ENCODE measurements at places on chromosomes 1 and 21.
A peak's percentile ranks its signal among the peaks of the same experiment; 100 is the strongest.

DNA sequence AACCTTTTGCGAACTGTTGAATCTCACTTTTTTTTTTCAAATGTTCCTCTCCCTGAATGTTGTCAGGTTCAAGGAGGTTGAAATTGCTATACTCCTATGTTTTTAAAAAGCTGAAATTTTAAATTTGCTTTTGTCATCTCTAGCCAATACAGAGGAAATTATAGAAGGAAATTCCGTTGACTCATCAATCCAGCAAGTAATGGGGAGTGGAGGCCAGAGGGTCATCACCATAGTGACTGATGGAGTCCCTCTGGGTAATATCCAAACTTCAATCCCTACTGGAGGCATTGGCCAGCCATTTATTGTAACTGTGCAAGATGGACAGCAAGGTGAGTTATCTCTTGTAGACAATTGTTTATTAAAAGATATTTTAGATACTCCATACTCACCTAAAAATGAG lies 36.3 kb downstream of the GABPB2 start:
- DNase-seq, result no peak

- DNase-seq, result peak; percentile 78
Measured at GRCh38 chr1:159869173-159869572, 6.7 kb upstream of the VSIG8 start.

GRCh38 chr1:241696172-241696814 lies 44.2 kb downstream of the WDR64 start:
- no peak for DNase-seq

- DNase-seq, result no peak
Measured at GRCh38 chr21:31110430-31110829, 72.2 kb upstream of the KRTAP19-8 start.

GRCh38 chr1:51265618-51266017 lies 29.5 kb downstream of the RNF11 start:
- no peak for DNase-seq

DNA sequence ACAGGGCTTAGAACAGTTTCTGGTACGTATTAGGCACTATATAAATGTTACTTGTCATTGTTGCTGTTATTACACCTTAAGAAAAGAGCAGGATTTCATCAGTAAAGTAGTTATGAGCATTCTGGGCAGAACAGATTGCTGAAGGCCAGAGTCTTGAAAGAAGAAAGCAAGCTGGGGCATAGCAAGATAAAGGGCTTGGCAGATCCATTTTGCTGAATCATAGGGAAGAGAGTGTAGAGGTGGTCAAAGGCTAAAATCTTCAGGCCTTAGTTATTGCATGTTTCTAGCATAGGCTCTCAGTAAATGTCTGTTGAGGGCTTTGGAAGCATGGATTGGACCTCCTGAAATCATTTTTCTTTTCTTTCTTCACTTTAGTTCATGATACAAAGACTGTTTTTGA lies 67.5 kb downstream of the PLA2G4A start:
- no peak for DNase-seq

DNA sequence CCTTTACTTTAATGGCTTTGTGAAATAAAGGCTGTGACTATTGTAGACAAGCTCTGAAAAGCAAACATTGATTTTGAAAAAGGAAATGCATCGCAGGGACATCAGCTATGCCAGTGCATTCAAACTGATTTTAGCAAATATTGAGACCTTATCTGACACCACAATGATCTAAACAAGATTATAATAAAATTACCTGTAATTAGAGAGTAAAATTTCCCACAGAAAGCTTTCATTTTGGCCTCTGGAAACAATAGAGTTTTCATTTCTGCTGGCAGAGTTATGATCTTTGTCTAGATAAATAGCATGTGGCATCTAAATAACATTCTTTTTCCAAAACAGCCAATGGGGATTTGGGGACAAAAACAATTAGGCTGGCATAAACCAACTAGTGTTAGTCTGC lies 650.4 kb upstream of the PRMT6 start:
- DNase-seq, result no peak

- DNase-seq, result no peak
Measured at GRCh38 chr1:32969566-32969965, 5.0 kb upstream of the RNF19B start.

DNA sequence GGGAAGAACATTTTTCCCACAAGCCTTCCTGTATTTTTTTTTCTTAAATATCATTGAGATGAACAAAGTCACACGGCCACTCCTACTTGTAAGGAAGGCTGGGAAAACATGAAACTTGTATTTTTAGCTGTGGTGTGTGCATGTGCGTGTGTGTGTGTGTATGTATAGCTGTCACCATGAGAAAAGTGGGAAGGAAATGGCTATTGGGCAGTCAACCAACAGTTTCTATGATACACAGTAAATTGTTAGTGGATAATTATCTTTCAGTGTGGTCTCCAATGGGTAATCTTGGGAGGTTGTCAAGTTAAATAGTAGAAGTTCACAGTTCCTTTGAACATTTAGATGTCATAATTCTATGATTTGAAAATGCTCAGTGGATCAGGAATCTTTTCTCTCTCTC lies 132.7 kb upstream of the USP24 start:
- no peak for DNase-seq

- DNase-seq, result no peak
Measured at GRCh38 chr1:246001142-246001836, 505.8 kb downstream of the SMYD3 start.

DNA sequence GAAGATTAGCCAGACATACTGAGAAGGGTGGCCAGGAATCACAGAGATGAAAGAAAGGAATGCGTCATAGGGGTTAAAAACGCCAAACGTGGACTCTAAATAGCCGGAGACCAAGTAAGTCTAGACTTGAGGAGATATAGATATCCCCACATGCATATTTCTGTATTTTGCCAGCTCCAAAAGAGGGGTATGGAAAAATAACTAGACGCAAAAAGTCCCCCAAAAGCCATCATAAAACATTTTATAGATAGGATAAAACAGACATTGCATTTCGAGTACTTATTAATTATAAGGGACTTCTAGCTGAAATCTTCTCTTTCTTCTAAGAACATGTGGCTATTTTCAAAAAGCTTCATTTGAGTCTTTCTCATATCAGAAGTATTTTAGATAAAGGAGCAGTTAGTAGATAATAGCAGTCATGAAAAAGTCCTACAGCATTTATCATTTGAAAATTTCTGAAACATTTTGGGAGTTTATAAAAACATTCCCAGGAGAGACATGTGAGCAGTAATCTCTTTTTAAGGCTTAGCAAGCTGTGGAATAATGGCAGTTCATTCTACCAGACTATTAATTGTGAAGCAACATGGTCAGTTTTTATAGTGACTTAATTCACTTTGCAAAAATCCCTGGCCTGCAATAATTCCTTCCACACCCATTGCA lies 6.1 kb downstream of the KIF26B start:
- no peak for DNase-seq

DNA sequence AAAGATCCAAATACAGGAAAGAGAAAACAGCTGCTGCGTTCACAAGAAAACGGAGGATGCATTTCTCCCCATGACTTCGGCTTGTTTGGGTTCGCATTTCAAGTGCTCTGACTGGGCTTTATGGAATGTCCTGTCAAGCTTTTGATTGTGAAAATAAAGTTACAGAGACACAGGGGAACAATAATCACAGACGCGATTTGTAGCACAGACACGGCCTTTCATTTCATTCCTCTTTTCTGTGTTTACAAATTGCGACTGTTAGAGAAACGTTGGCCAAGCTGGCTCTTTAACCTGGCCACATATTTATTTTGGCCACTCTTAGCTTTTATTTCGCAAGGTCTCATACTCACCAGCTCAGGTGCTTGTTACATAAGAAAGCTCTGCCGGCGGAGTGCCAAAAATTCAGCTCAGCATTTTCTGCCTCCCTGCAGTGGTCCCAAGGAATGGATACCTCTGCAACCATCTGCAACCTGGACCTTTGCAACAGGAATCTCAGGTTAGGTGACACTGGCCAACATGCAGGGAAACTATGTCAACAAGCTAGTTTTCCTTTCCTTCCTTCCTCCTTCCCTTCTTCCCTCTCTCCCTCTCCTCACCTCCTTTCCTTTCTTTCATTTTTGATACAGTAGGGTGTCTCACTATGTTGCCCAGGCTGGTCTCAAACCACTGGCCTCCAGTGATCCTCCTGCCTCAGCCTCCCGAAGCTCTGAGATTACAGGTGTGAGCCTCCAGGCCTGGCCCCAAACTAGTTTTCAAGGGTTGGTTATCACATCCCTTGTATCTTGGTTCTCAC lies 58.2 kb upstream of the SLC45A1 start:
- no peak for DNase-seq

- peak; percentile 60 for DNase-seq
Measured at GRCh38 chr1:154546264-154547063, 12.0 kb downstream of the UBE2Q1 start.

- no peak for DNase-seq
Measured at GRCh38 chr1:81936853-81937252, 136.1 kb downstream of the ADGRL2 start.

DNA sequence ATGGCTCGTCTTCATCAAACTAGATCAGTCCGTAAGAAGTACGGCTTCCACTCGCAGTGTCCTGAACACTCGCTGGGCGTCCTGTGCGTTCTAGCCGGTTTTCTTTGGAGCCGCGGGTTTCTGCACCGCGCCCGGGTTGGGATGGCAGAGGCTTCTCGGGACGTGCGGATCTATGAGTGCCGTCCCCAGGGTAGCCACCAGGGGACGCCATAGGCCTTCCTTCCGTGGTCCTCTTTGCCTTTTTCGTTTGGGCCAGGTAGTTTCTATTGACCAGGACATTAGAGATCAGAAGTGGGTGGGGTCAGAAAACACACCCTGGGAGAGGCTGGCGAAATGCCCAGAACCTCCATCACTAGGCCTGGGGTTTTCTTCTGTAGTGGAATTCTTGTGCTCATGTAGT lies 273.8 kb downstream of the FAM72C start:
- DNase-seq, result no peak

- DNase-seq, result no peak
Measured at GRCh38 chr1:59340411-59341307, 43.8 kb downstream of the FGGY start.

DNA sequence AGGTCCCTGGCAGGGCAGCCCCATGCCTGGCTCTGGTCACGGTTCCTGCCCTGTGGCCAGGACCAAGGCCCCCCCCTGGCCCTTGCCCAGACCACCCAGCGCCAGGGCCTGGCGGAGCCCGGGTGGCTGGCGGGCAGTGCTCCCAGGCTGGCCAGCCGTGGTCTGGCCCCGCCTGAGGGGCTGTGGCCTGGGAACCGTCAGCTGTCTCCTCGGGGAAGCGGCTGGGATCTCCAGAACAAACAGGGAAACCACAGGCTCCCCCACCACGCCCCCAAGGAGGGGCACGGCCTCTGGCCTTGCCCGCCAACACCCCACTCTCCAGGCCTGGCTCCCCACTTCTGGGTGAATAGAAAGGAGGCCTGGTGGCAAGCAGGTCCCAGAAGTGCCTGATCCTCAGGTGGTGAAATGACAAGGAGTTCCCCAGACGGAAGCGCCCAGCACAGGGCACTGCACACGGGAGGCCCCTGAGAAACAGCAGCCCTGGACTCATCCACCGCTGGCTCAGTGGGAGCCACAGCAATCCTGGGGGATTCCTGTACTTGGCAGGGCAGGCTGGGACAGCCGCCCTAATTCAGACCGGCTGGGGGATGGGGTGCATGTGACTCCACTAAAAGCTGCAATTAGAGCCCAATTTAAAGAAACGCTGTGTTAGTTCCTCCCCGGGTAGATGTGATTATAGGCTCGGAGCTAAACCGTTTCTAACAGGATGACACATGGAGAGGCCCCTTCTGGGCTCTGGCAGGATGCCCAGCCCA lies 78.9 kb downstream of the RAP1GAP start:
- peak; percentile 32 for DNase-seq

DNA sequence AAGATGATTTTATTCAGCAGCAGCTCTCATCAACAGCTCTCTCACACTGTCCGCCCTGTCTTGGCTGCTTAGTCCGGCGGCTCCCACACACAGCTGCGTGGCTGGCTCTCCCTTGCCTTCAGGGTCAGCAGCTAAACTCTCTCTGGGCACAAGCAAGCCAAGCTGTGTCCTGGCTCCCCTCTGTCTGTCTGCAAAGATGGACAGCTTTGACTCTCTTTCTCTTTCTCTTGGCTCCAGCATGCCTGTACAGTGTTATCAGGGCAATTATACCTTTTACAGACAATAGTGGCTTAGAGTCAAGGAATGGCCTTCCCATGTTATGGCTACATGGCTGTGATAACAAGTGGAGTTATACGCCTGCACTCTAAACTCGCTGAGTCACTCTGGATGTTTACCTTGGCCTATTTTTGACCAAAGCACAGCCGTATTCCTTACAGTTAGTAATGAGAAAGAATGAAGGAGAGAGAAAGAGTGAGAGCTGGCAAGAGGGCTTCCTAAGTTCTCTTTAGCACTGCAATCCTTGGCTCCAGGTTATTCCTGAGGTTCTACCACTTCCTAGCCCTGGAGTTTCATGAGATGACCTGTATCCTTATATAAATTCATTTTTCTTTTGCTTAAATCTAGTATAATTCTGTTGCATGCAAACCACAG lies 59.9 kb upstream of the ZSWIM5 start:
- DNase-seq, result no peak

GRCh38 chr21:41405321-41405720 lies 20.7 kb upstream of the MX1 start:
- no peak for DNase-seq

- DNase-seq, result no peak
Measured at GRCh38 chr21:38295997-38296764, 39.4 kb downstream of the KCNJ15 start.

DNA sequence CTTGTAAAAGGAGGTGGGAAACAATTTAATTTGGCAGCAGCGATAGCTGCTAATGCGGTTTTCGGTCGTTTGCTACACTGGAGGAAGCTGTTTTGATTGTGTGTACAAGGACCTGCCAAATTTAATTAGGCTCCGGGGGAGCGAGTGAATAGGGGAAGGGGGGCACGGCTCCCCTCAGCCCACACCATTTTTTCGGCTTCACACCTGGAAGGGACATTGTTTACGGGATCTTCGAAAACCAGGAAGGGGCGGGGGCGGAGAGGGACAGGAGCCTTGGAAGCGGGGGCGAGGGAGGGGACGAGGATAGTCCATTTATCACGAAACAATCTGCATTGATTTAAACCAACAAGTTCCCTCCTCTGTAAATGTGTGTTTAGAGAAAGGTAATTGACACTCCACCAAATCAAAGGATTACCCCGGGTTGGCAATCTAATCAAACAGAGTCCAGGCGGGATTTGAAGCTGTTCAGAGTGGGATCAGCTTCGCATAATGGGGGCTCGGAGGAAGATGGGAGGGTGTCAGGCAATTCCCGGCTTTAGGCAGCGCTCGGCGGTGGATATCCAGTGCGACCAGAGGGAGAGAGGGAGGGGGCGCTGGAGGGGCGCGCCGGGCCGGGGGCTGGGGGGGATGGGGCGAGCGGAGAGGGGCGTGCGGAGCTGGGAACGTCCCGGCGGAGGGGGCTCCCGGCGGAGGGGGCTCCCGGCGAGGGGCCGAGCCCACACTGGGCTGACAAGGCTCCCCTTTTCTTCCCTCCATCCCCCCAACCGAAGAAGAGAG lies 9.8 kb downstream of the PAX7 start:
- no peak for DNase-seq

DNA sequence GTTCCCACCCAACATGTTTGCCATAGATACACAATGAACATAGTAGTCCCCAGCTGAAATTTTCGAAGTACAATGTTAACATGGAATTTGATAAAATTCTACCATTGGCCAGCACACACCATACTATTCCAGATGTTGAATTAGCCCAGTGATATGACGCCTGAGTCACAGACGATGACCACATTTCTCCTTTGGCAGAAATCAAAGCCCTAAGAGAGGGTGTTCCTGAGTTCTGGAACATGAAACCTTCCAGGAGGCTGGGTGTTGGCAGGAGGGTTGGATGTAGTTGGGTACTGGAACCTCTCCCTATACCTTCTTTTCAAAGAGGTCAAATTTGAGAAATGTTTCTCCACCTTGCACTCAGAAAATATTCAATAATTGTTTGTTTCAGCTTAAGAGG lies 37.8 kb downstream of the LPAR3 start:
- no peak for DNase-seq

- no peak for DNase-seq
Measured at GRCh38 chr1:218611916-218612585, 266.9 kb downstream of the TGFB2 start.
